CD4-positive, alpha-beta memory T cell (primary cell): ENCODE measurements at places on chromosomes 12 and 14.

GRCh38 chr12:69897744-69898143 is 72.7 kb downstream of the MYRFL start:
- no peak for DNase-seq

DNA sequence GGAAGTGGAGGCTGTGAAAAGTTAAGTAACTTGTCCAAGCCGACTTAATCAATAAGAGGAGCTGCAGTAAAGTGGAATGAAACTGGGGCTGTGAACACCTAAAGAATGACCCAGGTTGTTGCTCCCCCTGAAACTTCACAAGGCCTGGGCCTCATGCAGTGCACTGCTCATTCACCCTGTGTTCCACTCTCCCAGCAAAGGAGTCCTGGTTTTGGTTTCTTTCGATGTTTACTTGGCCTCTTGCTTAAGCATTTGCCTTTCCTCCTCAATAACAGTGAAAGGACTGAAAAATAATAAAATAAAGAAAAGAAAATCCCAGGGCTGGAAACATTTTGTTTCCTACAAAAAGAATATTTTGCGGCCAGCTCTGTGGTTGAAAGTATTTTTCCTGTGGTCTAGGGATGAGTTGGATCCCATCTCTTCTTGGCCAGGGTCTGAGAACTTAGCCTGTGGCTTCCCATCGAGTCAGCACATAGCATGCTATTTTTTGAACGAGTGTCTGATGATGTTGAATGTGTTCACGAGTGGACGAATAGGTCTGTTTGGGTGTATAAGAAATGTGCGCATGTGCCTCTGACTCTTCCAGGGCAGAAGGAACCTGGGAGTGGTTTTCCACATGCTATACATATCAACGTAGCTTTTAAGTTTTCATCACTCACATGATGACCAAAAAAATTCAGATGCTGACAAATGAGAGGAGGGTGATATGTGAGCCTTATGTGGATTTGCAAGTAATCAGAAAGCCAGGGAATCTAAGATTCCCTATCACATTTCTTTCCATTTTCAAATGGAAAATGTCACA is 349.8 kb downstream of the ZFP36L1 start:
- DNase-seq = no peak

DNA sequence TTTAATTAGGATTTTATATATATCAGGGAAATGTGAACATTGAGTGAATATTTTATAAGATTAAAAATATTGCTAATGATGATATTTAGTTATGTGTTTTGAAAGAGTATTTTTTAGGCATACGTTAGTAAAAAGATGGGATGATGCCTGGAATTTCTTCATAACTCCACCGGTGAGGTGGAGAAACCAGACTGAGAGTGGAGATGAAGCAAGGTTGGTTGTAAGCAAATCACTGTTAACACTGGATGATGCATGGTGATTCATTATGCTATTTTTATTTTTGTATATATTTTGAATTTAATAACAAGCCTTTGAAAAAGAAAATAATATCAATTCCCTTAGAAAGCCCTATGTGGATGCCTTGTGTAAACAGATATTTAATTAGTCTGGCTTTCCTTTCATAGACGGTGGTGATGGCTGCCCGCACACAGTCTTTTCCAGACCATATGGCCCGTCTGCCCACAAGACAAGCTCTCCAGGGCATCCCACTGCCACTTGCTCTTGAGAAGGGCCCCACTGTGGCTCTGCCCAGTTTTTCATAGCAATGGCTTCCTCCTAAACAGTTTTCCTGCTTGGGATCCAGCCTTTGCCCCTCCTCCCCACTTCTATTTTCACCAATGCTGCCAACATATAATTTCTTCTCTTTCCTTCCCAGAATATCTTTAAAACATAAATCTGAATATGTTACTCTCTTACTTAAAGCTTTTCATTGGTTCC is 95.4 kb downstream of the HELB start:
- no peak for DNase-seq

GRCh38 chr14:40119765-40120164 is 687.5 kb upstream of the FBXO33 start:
- DNase-seq = no peak

- no peak for DNase-seq
These were observed 186.0 kb upstream of the HMGA2 start for GRCh38 chr12:65638324-65638723.

DNA sequence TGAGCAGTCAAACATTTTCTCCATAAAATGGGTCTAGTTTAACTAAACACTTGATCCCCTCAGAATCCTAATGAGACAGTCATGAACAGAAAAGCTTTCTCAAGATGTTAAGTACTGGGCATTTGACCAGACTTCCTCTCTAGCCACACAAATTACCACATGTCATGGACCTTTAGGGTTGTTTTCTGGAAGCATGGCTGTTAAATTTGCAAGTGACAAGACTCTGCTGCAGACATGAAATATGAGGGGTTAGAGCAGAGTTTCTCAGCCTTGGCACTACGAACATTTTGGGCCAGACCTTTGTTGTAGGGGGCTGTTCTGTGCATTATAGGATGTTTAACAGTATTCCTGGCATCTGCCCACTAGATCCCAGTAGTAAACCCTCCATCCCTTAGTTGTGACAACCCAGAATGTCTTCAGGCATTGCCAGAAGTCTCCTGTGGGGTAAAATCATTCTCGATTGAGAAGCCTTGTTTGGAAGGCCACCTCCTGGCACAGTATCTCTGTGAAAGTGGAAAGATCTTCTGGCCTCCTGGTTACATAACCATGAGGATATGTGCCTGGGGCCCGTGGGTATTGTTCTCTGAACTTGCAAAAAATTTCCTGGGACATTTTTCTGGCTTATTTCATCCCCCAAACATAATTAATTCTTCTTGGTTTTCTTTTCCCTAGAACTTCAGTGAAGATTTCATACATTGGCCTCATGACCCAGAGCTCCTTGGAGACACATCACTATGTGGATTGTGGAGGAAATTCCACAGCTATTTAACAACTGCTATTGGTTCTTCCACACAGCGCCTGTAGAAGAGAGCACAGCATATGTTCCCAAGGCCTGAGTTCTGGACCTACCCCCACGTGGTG is 4.3 kb downstream of the TMEM106C start:
- no peak for DNase-seq

- DNase-seq = peak; percentile 8
These were observed 47.1 kb downstream of the SYNE2 start for GRCh38 chr14:63899953-63900352.

DNA sequence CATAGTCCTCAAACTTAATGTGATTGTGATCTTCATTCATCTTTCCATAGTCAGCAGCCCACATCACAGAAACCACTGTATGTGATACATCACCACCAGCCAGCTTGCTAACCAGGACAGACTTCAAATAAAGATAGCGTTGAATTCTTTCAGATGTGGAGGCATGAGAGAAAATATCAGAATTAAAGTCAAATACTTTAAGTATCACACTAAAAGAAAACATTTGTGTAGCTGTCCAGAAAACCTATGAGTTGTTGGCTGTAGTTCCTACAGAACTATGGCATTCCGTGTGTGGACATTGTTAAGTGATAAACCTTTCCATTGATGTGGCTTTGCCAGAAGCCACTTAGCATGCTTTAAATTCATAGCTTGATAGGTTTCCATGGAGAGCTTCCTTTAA is 105.1 kb downstream of the LLPH start:
- DNase-seq = no peak

- DNase-seq = no peak
These were observed 144.9 kb downstream of the PDE3A start for GRCh38 chr12:20513189-20513588.

- DNase-seq = no peak
These were observed 42.2 kb upstream of the APPL2 start for GRCh38 chr12:105278043-105278697.

- no peak for DNase-seq
These were observed 49.3 kb downstream of the RAB35 start for GRCh38 chr12:120067084-120067869.

DNA sequence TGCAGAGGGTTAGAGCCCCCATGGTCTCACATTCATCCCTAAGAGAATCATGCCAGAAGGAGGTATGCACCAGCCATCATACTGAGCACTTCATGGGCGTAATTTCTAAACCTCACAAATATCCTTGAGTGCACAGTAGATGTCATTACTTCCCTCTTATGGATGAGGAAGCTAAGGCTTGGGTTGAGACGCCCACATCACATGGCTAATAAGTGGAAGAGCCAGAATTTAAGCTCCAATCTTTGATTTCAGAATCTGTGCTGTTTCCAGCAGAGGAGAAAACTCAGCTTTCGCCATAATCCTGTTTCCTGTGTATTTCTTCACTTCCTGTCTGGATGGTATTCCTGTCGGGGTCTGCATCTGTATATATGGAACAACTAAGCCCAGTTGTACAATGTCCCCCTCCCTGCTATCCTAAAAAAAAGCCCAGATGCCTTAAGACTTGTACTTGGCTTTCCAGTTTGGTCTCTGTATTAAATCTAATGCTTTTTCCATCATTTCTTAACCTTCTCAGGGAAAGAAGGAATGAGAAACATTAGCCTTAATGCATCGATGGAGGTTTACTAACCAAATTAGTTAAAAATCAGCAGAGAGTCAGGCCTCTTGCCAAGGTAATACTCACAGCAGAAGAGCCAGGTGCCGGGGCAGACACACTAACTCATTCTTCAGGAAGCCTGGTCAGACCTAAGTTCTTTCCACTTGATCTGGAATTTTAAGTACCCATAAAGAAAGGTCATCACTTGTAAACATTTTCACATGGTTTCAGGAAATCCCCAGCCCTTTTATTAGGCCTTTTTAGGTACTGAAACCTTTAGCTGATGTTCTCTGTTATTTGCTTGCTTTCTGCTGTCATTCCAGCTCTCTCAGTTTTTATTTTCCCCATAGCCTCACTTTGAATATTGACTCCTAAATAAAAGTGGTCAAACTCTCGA is 5.3 kb downstream of the ISCU start:
- DNase-seq = no peak

GRCh38 chr12:103268831-103269514 is 226.8 kb downstream of the C12orf42 start:
- DNase-seq = peak; percentile 14

DNA sequence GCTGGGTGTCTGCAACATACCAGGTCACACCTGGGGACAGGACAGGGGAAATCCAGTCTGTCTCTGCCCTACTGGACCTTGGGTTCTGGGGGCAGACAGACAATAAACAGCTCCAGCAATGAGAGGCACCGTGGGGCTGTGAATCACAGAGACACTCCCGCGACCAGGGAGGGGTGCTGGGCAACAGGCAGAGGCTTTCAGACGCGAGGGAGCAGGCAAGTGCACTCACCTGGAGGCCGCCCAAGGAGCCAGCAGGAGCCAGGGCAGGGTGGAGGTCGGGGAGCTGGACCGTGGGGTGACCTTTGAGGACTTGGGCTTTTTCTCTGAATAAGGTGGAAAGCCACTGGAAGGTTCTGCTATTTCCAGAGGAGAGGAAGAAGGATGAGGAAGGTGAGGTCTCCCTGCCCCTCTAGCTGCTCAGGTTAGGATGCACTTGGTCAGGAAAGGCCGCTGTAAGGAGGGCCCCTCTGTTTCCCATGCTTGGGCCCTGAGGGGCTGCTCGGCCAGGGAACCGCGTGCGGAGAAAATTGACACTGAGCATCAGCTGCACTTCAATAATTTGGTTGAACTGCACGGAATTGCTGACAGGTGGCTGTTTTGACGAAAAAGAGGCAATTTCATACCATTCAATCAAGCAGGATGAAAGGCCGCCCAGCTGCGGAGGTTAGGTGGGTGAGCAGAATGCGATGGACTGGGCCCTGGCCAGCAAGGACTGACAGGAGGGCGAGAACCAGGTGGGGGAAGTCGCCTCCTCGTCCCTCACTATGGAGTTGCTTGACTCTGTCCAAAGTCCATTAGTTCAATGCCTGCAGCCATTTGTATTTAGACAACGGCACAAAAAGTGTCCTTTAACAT is 42.2 kb downstream of the JAG2 start:
- DNase-seq = no peak

DNA sequence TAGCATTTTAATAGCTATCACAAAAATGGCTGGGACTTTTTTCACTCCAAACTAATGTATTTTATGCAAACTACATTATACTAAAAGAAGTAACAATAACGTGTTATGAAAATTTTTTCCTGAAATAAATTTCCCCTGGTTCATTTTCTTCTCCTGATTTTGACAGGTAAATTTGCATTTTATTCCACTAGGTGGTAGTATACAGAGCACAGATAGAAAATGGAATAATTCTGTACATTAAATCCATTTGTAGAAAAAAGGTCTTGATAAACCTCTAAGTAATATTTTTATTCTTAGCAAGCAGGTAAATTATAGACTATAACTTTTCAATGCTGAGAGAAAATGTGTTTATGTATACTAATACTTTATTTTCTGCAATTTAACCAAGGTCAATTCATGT is 96.5 kb downstream of the BCAT1 start:
- DNase-seq = no peak

- DNase-seq = peak; percentile 87
These were observed 589 bp downstream of the ATF1 start for GRCh38 chr12:50764286-50765094.

- DNase-seq = no peak
These were observed 43.1 kb upstream of the GXYLT1 start for GRCh38 chr12:42187799-42188198.

DNA sequence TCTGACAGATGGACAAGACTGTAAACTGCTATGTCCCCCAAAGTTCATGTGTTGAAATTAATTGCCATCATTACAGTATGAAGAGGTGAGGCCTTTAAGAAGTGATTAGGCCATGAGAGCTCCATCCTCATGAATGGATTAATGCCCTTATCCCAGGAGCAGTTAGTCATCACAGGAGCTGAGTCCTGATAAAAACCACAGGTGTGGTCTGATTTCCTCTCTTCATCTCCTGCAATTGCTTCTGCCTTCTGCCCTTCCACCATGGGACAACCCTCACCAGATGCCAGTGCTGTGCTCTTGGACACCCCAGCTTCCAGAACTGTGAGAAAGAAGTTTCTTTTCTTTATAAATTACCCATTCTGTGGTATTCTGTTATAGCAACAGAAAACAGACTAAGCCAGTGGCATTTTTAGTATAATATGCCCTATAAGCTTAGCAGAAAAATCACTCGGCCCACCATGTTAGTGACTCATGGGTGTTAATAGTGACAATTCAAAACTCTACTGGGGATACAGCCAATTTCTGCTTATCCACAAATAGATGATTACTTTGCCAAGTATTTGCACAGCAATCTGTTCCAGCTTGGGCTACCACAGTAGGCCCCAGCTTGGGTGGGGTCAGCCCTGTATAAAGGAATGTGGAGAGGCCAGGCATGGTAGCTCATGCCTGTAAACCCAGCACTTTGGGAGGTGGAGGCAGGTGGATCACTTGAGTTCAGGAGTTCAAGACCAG is 129.0 kb upstream of the BCL2L14 start:
- DNase-seq = no peak

GRCh38 chr12:42585841-42586216 is 3.7 kb downstream of the PRICKLE1 start:
- DNase-seq = no peak

GRCh38 chr12:52573306-52573705 is 337 bp downstream of the KRT74 start:
- DNase-seq = no peak

DNA sequence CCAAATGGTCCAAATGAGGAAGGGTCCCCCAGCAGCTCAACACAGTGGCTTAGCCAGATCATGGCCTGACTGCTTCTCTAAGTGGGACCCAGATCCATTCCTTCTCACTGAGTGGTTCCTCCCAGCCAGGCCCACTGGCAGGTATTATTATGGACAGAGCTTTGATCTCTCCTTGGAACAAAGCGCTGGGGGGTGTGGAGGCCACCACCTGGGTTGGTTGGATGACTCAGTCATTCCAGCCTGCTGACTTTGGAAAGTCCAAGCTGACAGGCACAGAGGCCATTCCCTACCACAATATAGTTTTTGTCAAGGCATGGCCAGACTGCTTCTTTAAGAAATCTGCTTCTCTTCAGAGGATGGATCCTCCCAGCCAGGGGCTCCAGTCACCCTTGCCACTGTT is 341.1 kb downstream of the BTG1 start:
- DNase-seq = no peak

- no peak for DNase-seq
These were observed 227.4 kb upstream of the PWP1 start for GRCh38 chr12:107458163-107458562.
